Chondrocyte (in vitro differentiated cells): ENCODE measurements at places on chromosomes 2 and 18. TPM values are rescaled to one million over a fixed set of nuclear protein-coding genes. Genes with fewer than 3 reads are reported as not detected.

- H3K36me3 ChIP-seq = no peaks in the 10 kb centered on the region
- H3K27ac ChIP-seq = no peak overlapping the region
- no peak overlapping the region for H3K4me3 ChIP-seq
- H3K4me1 ChIP-seq = peaks cover 3% of the 10 kb centered on the region
Observed at GRCh38 chr2:119426801-119427395, 4.8 kb upstream of the TMEM37 start.

- H3K4me3 ChIP-seq = no peak overlapping the region
- no peak for DNase-seq
- peaks cover 51% of the 10 kb centered on the region for H3K27me3 ChIP-seq
- H3K4me1 ChIP-seq = no peaks in the 10 kb centered on the region
- no peaks in the 10 kb centered on the region for H3K36me3 ChIP-seq
Observed at GRCh38 chr2:113124181-113124961, 3.0 kb upstream of the IL1RN start.

DNA sequence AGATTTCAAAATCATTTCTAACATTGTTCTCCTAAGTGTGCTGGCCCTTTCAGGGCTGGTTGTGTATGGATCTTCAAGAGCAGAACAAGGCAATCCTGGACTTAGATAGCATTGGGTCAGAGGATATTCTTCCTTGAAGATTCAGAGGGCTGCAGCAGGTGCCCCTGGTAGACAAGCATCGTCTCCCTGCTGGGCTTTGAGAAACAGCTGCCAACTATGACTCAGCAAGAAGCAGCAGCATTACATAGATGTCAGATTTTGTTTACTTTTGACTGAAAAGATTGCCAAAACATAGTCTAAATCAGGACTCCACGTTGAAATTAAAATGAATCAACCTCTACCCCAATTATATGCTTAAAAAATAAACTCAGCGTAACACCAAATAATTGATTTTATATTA is 618.8 kb downstream of the SOCS6 start:
- H3K4me1 ChIP-seq = no peaks in the 10 kb centered on the region
- peaks cover 3% of the 10 kb centered on the region for H3K27me3 ChIP-seq
- no peaks in the 10 kb centered on the region for H3K36me3 ChIP-seq
- H3K27ac ChIP-seq = no peak overlapping the region
- no peak for DNase-seq

Gene NETO1
- not detected in 3 replicates for total RNA-seq

Gene SLC5A7
- not detected in 3 replicates for total RNA-seq
